Femur (tissue), 1 donor: ENCODE measurements at places on chromosomes 1 and 21.
A peak's percentile ranks its signal among the peaks of the same experiment; 100 is the strongest.

DNA sequence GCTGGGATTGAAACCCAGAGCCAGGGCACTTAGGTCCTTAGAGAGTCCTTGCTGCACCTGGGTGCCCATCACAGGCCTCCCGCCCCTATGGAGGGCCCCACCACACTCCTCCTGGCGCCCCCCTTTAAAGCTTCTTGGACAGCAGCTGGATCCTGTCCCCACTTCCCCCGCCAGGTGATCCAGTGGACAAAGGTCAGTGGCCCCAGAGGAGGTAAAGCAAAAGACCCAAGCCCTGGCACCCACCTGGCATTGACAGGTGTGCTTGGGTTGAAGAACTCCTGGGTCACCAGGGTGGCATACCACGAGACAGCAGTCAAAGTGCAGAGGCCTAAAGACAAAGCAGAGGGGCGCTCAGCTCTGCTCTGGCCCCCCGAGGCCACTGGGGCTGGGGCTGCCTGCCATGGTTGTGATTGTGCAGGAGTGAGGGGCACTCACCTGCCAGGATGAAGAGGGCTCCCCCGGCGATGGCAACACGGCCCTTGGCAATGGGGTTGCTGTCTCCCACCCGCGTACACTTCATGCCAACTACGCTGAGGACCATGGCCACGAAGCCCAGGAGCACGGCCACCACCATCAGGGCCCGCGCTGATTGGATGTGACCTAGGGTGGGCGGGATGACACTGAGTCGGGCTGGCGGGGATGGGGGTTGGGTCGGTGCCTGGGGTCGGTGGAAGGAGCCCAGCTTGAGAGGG lies 1.9 kb downstream of the CLDN19 start:
- DNase-seq, result no peak

GRCh38 chr21:15735409-15735808 lies 5.6 kb downstream of the USP25 start:
- DNase-seq, result no peak

DNA sequence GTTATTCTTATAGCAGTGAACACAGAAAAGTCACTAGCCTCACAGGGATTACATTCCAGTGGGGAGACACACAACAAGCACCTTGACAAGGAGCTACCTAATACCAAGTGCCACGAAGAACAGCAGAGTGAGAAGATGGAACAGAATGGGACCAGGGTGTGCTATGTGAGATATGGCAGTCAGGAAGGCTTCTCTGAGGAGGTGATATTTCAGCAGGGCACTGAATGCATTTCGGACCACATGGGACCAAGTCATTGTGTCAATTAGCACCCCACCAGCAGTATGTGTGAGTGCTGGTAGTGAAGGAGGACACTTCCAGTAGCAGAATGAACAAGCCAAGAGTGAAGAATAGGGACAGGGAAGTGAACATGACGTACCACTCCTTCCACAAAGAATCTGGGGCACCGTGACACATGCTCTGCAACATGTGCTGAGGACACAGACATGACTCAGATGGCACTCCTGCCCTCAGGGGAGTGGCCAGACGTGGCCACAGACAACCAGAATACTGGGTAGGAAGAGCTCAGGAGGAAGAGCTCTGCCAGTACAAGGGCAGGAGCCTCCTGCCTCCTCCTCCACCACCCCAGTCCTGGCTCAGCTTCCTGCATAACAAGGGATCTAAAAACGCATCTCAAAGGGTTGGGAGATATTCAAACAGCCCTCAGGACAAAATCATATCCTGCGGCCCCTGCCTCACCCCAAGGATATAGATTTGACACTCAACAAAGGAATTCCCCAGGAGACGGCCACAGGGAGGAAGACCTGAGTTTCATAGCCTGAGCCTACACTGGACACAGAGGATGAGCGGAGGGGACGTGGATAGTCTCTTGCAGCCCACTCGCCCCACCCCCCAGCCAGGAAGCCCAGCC lies 102.5 kb downstream of the TRABD2B start:
- DNase-seq, result no peak

- no peak for DNase-seq
Observed at GRCh38 chr1:65679773-65680172, 112.9 kb upstream of the PDE4B start.

DNA sequence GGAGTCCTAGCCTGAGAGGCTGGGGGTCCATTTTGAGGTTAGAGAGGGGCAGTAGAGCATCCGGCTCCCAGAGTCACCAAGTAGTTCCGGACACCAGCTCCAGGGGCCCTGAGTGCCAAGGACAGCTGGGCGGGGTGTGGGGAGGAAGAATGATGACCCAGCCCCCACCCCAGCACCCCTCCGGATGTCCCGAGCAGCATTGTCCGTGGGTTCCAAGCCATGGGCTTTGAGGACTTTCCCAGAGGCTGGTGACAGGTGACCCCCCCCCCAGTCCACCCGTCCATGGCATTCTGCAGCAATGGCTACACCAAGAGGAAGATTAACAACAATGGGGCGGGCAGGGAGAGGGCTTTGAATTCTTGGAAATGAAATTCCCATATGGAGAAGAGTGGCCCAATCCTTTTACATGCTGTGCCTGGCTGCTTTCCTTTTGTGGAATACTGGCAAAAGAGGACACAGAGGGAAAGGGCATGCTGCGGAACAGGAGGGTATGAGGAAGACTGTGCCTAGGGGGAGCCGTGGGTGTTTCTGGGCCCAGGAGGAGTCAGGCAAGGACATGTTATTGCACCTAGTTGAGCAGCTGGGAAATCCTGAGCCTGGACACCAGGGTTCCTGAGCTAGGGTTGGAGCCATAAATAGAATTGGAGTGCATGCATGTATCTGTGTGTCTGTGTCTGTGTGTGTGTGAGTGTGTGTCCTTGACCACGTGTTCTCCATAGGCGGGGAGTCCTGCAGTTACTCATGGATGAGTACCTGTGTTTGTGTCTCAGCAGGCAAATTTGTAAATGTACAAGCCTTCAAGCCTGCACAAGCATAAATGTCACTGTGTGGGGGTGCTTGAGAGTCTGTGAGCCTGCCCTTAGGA lies 956 bp downstream of the ATP1A2 start:
- DNase-seq, result no peak

GRCh38 chr1:60118085-60118484 lies 44.5 kb upstream of the C1orf87 start:
- DNase-seq, result peak; percentile 72

DNA sequence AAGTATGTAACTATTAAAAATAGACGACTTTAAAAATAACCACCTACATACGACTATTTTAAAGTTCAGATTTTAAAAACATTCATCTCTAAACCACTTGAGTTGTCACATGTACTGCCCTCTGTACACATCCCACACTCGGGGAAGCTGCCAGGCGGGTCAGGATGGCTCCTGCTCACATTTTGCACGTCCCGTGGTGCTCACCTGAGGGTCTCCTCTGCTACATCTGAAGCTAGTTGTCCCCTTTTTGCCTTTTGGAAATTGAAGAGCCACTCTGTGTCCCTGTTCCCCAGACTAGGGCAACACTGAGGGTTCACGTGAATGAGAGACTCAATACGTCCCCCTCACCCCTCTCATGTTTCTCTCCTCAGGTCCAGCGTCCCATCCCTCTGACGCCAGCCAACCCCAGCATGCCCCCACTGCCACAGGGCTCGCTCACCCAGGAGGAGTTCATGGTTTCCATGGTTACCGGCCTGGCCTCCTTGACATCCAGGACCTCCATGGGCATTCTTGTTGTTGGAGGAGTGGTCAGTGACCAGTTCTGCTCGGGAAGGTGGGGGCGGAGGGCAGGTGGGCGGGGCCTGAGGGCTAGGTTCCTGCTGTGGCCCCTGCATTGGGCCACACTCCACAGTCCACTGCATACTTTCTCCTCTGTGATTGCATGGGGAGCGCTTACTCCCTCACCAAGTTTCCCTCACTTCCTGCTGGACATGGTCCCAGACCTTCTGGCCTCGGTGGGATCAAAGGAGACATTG lies 13.0 kb upstream of the MIIP start:
- DNase-seq, result no peak

GRCh38 chr1:90486134-90486824 lies 230.8 kb downstream of the BARHL2 start:
- no peak for DNase-seq

DNA sequence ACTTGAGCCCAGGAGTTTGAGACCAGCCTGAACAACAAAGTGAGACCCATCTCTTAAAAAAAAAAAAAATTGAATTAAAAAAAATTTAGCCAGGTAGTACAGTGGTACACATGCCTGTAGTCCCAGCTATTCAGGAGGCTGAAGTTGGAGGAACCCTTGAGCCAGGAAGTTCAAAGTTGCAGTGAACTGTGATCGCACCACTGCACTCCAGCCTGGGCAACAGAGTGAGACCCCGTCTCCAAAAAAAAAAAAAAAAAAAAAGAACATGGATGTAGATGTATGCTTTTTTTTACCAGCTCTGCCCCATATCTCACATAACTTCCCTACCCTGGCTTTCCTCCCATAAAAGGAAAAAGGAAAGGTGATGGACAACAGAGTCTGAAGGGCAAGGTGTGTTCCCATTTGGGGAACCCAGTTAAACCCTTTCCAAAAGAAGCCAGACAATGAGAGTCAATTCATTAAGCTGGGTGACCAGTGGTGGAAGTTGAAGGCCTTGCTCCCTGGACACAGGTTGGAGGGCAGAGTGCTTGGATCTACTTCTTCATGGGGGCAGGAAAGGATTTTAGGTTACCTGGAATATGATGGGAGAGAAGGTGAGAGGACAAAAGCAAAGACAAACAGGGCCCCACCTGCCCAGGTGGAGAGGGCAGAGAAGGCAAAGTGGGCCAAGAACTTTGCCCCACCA lies 2.9 kb downstream of the KRTCAP2 start:
- DNase-seq, result no peak

- no peak for DNase-seq
Observed at GRCh38 chr1:53899708-53900107, 5.7 kb downstream of the DIO1 start.

- DNase-seq, result no peak
Observed at GRCh38 chr1:232132572-232132971, 497.4 kb downstream of the SIPA1L2 start.

DNA sequence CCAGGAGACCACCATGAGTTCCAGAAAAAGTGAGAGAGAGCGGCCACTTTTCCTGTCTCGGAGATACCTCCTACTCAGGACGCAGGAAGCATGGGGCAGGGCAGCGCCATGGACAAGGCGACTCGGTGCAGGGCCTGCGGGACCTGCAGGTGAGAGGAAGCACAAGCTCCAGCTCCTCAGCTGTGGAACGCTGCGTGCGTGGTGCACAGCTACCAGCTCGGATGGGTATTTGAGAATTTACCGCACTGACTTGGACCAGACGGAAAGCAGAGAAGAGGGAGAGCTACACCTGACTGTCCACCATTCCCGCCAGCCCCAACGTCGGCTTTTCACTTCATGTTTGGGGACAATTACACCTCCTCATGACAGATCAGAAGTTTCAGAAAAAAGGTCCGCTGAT lies 8.2 kb upstream of the CDK11A start:
- DNase-seq, result no peak

DNA sequence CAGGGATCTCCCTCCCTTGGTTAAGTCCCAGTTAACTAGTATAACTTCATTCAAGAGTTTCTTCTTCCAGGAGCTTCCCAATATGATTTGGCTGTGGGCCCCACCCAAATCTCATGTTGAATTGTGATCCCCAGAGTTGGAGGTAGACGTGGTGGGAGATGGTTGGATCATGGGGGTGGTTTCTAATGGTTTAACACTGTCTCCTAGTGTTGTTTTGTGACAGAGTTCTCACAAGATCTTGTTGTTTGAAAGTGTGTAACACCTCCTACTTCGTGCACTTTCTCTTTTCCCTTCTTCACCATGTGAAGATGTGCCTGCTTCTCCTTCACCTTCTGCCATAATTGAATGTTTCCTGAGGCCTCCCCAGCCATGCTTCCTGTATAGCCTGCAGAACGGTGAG lies 251.8 kb upstream of the FGGY start:
- no peak for DNase-seq

DNA sequence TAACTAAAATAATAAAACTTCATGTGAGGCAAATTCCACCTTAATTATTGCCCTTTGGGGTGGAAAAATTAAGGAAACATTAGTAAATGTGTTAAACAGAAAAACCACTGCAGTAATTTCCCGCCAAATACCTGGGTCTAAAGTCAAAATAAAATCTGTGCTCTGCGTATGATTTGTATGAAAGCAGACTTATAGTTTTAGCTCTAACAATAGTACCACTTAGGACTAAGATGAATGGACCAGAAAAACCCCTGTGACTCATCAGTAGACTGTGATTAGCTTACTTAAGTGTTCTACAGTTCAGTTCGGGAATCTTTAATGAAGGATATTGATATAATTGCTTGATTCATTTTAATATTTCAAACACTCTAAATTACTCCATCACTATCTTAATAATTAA lies 23.3 kb upstream of the C1orf105 start:
- no peak for DNase-seq

DNA sequence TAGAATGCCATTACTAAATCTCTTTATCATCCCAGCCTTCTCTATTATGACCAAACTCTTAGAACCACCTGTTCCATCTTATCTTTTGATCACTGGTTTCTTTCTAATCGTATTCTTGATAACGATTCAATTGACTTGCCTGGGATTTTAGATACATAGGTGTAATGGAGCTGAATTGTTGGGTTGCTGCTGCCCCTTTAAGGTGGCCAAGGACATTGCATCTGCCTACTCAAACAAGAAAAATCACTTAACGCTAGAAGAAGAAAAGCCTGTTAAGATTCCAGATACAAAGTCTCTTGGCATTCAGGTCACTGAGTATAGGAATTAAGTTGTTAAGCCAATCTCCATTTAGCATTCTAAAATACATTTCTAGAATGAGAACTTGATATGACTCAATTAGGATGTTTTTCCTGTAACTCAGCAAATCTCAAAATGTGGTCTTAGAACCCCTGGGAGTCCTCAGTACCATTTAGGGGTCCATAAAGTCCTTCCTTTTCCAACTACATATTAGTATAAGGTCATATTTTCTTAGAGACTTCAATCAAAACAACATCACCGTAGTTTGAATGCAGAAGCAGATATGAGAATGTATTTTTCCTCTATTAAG lies 12.4 kb downstream of the NEXN start:
- peak; percentile 40 for DNase-seq

DNA sequence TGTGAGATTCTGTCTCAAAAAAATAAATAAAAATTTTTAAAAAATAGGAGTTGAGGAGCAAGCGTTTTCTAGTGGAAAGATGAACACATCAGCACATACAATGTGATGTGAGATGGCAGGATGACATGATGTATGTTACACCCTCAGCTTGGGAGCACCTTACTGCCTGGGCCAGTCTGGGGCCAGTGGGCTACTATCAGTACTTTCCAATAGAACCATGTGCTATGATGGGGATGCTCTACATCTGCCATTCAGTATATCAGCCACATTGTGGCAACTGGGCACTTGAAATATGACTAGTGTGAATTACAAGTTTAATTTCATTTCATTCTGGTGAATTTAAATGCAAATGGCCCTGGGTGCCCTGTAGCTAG lies 156.0 kb downstream of the PGBD5 start:
- DNase-seq, result no peak

DNA sequence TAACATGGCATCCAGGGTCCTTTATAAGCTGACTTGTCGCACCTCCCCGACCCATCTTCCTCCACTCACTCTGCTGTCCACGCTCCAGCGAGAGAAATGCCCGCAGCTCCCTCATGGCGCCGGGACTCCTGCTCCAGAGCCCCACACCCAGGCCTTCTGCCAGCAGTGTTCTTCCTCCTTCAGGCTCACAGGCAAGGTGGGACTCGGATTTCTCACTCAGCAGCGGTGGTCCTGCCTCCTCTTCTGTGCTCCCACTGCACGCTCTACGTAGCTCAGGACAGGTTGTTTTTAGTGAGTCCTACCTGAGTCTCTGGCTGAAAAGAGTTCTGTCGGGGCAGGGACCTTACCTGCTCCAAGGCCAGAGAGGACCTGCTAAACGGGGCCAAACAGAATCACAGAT lies 11.2 kb downstream of the THEMIS2 start:
- no peak for DNase-seq
